Uterus (tissue), 4 donors: ENCODE measurements at places on chromosomes 13 and 19. TPM values are rescaled to one million over a fixed set of nuclear protein-coding genes. Genes with fewer than 3 reads are reported as not detected.

The IGFL1 gene
- not detected for total RNA-seq

The TMEM150B gene
- not detected for total RNA-seq

GRCh38 chr13:51105046-51105445, 6.0 kb downstream of the C13orf42 start:
- H3K27me3 ChIP-seq: no peaks in the 10 kb centered on the region
- no peak overlapping the region for H3K4me3 ChIP-seq
- no peak for DNase-seq
- H3K27ac ChIP-seq: no peak overlapping the region
- H3K4me1 ChIP-seq: no peaks in the 10 kb centered on the region

The SLC25A41 gene
- total RNA-seq: 0.52 TPM

DNA sequence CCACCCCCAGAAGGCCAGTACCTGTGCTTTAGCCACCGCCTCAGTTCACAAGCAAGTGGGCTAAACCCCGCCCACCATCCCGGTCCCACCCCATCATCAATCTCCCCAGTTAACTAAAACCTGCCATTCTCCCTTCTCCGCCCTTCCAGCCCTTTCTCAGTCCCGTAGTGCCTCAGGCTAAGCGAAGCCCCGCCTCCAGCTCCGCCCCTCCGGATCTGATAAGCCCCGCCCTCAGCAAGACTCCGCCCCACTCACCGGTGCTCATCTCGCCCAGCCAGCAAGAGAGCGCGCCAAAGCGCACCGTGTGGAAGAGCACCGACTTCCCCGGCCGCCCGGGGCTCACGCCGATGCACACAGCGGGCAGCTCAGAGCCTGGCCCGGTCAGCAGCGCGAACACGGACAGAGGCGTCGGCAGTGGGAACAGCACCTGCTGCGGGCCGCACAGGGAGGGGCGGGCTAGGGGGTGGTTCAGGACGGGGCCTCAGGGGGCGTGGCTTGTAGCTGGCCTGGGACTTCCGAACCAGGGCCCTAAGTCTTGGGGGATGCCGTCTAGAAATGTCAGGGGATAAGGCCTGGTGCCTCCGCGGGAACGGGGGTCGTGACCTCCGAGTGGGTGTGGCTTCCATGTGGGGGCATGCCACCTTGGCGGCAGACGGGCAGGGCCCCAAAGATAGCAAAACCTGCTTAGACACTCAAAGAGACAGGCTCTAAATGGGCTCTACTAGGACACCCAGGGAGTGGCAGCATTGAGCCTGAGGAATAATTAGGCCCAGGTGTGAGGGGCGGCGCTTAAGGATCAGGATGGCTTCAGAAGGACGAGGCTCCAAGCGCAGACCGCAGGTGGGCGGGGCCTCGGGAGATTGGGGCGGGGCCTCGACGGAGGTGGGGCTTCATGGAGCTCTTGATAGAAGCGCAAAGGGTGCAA, 21.4 kb downstream of the MAP4K1 start:
- no peak overlapping the region for H3K4me3 ChIP-seq
- H3K4me1 ChIP-seq: no peaks in the 10 kb centered on the region
- no peaks in the 10 kb centered on the region for H3K36me3 ChIP-seq
- no peaks in the 10 kb centered on the region for H3K27me3 ChIP-seq
- no peak overlapping the region for H3K27ac ChIP-seq
- no peak for DNase-seq
